ENCODE measurements at places on chromosomes 13 and 19. TPM values are rescaled to one million over a fixed set of nuclear protein-coding genes. Genes with fewer than 3 reads are reported as not detected.
A peak's percentile ranks its signal among the peaks of the same experiment; 100 is the strongest.

- H3K4me1 ChIP-seq, result no peaks in the 10 kb centered on the region
- no peak overlapping the region for H3K27ac ChIP-seq
- H3K36me3 ChIP-seq, result no peaks in the 10 kb centered on the region
- no peaks in the 10 kb centered on the region for H3K27me3 ChIP-seq
- no peak overlapping the region for H3K4me3 ChIP-seq
- DNase-seq, result no peak
Measured at GRCh38 chr13:96229356-96229755, 139.4 kb downstream of the HS6ST3 start.

DNA sequence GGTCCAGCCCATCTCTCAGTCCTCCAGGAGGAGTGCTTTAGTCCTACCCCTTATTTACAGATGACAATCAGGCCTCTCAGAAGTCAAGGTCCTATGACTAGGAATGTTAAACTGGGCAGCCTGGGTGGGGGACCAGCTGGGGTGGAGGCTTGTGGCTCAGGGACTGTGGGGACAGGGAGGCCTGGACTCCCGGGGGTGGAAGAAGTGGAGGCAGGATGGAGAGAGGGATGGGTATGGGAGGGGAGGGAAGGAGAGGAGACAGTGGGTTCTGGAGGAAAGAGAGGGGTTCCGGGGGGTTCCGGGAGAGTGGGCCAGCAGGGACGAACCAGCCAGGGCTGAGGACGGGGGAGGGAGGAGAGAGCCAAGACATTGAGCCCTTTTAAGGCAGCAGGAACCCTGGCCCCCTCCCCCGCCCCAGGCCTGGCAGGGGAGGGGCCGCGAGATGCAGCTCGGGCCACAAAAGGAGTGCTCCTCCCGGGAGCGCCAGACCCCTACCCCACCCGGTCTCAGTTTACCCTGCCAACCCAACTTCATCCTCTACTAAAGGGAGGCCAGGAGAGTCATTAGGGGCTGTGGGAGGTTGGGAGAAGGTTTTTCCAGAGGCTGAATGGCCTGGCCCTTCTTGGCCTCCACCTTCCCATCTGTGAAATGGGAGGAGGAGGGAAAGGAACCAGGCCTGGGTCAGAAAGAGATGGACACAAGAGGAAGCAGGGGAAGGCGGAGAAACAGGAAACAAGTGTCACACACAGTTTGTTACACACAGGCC lies 1.7 kb downstream of the DMPK start:
- peak overlapping the region; percentile 93 for H3K27ac ChIP-seq
- peak overlapping the region; percentile 59 for H3K4me3 ChIP-seq
- H3K4me1 ChIP-seq, result peaks cover 49% of the 10 kb centered on the region
- no peak for DNase-seq

GRCh38 chr13:110798081-110798994 lies 84.8 kb downstream of the ING1 start:
- no peak for DNase-seq
- peaks cover 5% of the 10 kb centered on the region for H3K27me3 ChIP-seq
- peaks cover 2% of the 10 kb centered on the region for H3K4me1 ChIP-seq
- no peak overlapping the region for H3K27ac ChIP-seq
- no peaks in the 10 kb centered on the region for H3K36me3 ChIP-seq
- no peak overlapping the region for H3K4me3 ChIP-seq

- no peaks in the 10 kb centered on the region for H3K4me1 ChIP-seq
- H3K4me3 ChIP-seq, result no peak overlapping the region
- DNase-seq, result no peak
- no peak overlapping the region for H3K27ac ChIP-seq
- no peaks in the 10 kb centered on the region for H3K27me3 ChIP-seq
- H3K36me3 ChIP-seq, result no peaks in the 10 kb centered on the region
Measured at GRCh38 chr13:47399599-47399998, 502.7 kb upstream of the HTR2A start.

DNA sequence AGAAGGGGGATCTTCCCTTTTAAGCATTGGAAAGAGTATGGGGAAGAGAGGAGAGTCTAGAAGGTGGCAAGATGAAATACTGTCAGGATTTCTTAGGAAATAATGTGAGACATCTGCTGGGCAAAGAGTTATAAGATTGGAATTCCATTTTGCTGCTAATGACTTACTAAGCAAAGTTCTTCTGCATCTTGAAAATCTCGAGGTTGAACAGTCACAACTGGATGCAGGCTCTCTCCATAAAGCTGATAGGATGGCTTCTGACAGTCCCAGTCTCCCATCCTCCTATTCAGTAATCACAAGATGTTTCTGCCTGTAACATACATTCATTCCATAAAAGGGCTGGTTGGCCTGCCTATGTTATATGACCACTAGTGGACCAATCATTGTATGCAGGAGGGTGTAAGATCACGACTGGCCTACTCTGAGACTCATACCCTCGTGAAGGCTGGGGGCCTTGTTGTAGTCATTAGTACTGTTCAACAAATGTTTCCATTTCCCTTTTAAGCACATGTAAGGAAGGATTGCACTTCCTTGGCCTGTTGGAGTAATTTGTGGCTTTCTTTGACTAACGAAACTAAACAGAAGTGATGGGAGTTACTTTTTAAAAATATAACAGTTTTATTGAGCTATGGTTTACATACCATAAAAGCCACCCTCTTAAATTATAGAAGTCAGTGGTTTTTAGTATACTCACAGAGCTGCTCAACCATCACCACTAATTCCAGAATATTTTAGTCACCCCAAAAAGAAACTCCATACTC lies 45.0 kb upstream of the TDRD3 start:
- no peak for DNase-seq
- H3K36me3 ChIP-seq, result no peaks in the 10 kb centered on the region
- H3K4me3 ChIP-seq, result no peak overlapping the region
- no peaks in the 10 kb centered on the region for H3K27me3 ChIP-seq
- H3K27ac ChIP-seq, result no peak overlapping the region

- peak overlapping the region; percentile 72 for H3K4me3 ChIP-seq
- DNase-seq, result no peak
- H3K4me1 ChIP-seq, result peaks cover 36% of the 10 kb centered on the region
- no peaks in the 10 kb centered on the region for H3K27me3 ChIP-seq
Measured at GRCh38 chr19:17302391-17303166, 646 bp downstream of the ABHD8 start.

DNA sequence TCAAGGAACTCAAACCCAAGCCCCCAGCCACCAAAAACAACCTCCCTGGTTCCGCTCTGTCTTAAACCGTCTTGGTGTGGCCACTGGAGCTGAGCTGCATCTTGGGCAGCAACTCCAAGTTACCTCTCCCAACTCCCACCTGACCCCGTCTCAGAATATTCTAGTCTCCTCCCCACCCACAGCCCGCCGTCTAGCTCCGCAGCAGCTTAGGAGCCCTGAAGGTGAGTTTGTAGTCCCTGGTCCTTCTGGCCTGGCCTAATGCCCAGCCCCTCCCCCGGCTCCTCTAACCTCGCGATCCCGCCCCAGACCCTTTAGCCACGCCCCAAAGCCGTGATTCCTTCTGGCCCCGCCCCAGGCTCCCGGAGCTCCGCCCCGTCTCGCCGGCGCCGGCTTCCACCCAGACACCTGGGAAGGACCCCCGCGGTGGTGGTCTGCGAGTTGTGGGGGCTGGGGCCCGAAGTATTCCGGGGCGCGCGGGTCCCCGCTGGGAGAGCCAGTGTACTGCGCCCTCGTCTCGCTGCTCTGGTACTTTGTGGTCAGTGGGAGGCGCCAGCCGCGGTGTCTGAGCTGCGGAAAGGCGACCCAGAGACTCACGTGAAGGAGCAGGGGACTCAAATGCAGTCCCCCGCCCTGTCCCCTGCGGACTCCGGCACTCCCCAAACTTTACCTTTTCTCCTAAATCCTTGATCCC lies 2.5 kb upstream of the LHB start:
- peaks cover 22% of the 10 kb centered on the region for H3K4me1 ChIP-seq
- H3K4me3 ChIP-seq, result peak overlapping the region; percentile 63
- H3K27me3 ChIP-seq, result peaks cover 25% of the 10 kb centered on the region
- no peaks in the 10 kb centered on the region for H3K36me3 ChIP-seq

GRCh38 chr13:48985756-48986155 lies 10.0 kb downstream of the FNDC3A start:
- no peaks in the 10 kb centered on the region for H3K27me3 ChIP-seq
- DNase-seq, result no peak
- no peak overlapping the region for H3K27ac ChIP-seq
- no peak overlapping the region for H3K4me3 ChIP-seq
- H3K4me1 ChIP-seq, result no peaks in the 10 kb centered on the region

DNA sequence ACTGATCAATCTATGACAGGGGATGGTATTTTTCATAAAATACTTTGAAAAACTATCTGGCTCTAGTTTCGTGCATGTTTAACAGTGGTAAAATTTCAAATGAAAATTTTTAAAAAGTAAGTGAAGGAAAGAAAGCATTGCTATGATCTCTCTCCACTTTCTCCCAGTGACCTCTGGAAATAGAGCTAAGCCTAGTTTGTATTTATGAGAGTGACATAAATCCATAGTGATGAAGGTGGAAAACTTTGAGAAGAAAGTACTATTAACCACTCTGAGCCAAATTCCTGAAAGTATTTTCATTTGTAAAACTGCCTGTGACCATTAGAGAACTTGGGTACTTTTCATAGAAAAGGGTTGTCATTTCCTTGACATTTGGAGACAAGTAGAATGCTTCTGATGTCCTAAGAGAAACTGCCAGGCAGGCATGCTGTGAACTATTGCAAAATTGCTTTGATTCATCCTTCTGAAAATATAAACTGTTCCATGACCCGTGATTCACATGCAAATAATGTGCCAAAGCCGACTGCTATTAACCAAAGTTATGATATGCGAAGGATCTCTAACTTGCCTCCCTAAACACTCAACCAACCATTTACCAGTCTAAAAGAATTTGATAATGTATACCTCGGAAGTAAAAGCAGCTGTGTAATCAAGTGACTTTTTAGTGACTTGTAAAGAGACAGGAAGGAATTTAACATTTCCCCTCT lies 133.2 kb downstream of the VWA8 start:
- no peak overlapping the region for H3K4me3 ChIP-seq
- no peak for DNase-seq
- no peak overlapping the region for H3K27ac ChIP-seq
- H3K4me1 ChIP-seq, result peaks cover 9% of the 10 kb centered on the region

DNA sequence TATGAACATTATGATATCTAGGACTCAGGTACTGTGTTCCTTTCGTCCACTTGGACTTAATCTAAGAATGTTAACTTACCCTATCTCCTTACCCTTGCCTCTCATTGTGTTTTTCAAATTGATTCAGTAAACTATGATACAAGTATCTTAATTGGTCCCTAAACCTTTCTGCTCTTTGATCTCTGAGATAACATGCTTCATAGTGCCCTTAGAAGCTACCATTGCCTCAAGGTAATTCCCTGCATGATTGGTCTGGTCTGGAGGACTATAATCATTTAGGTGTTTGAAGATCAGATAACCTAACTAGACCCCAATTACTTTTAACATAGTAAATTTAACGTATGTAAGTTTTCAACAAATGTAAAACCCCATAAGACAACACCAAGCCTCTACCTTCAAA lies 169.9 kb upstream of the NBEA start:
- no peaks in the 10 kb centered on the region for H3K4me1 ChIP-seq
- H3K36me3 ChIP-seq, result no peaks in the 10 kb centered on the region
- H3K27me3 ChIP-seq, result no peaks in the 10 kb centered on the region
- no peak for DNase-seq
- H3K4me3 ChIP-seq, result no peak overlapping the region
- no peak overlapping the region for H3K27ac ChIP-seq

- H3K36me3 ChIP-seq, result no peaks in the 10 kb centered on the region
- no peak overlapping the region for H3K27ac ChIP-seq
- H3K4me3 ChIP-seq, result no peak overlapping the region
- DNase-seq, result no peak
- H3K27me3 ChIP-seq, result no peaks in the 10 kb centered on the region
Measured at GRCh38 chr13:23632741-23633140, 62.5 kb downstream of the TNFRSF19 start.

GRCh38 chr13:91400063-91400399 lies 1.6 kb downstream of the GPC5 start:
- no peak overlapping the region for H3K4me3 ChIP-seq
- no peak for DNase-seq
- H3K27me3 ChIP-seq, result peaks cover 5% of the 10 kb centered on the region
- H3K27ac ChIP-seq, result no peak overlapping the region
- H3K4me1 ChIP-seq, result peaks cover 20% of the 10 kb centered on the region

DNA sequence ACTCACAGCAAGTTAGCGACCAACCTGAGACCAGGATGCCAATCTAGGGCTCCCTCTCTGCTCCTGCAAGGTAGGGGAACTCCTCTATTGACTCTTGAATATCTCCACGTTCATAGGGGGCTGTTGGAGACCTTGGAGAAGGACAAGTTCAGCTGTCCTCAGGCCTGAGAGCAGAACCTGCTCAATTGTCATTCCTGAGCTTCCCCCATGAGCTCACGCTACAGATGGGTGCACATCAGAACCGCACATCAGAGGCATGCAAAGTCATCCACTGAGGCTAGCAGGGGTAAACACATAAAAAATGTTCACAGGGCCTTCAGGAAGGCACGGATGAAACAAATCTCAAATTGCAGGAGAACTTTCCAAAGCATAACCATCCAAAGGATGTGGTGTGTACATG lies 168.8 kb upstream of the ZNF507 start:
- no peak for DNase-seq
- H3K4me1 ChIP-seq, result no peaks in the 10 kb centered on the region
- H3K4me3 ChIP-seq, result no peak overlapping the region
- no peaks in the 10 kb centered on the region for H3K36me3 ChIP-seq
- H3K27ac ChIP-seq, result no peak overlapping the region
- H3K27me3 ChIP-seq, result no peaks in the 10 kb centered on the region

DNA sequence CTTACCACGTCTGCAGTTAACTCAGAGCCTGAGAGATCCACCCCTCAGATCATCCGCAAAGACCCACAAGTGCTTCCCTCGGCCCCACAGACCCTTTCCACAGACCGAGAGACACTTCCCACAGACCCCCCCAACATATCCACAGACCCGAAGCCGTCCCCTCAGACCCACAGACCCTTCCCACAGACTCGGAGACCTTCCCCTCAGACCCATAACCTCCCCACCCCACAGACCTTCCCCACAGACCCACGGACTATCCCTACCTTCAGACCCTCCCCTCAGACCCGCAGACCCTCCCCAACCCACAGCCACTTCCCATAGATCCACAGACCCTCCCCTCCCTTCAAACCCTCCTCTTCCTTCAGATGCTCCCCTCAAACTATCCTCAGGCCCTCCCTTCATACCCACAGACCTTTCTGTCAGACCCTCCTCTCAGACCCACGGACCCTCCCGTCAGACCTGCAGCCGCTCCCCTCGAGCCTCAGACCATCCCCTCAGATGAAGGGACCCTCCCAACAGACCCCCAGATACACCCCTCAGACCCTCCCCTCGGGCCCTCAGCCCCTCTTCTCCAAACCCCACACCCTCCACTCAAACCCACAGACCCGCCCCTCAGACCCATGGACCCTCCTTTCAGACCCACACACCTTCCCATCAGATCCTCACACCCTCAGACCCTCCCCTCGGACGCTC lies 20.1 kb upstream of the TFDP1 start:
- H3K4me3 ChIP-seq, result no peak overlapping the region
- H3K4me1 ChIP-seq, result peaks cover 6% of the 10 kb centered on the region
- no peaks in the 10 kb centered on the region for H3K27me3 ChIP-seq
- no peak overlapping the region for H3K27ac ChIP-seq
- no peaks in the 10 kb centered on the region for H3K36me3 ChIP-seq
- no peak for DNase-seq

- no peaks in the 10 kb centered on the region for H3K27me3 ChIP-seq
- peaks cover 3% of the 10 kb centered on the region for H3K4me1 ChIP-seq
- H3K36me3 ChIP-seq, result no peaks in the 10 kb centered on the region
- no peak overlapping the region for H3K4me3 ChIP-seq
- H3K27ac ChIP-seq, result no peak overlapping the region
Measured at GRCh38 chr13:34416971-34417380, 525.1 kb upstream of the NBEA start.

GRCh38 chr13:32310134-32310706 lies 4.9 kb downstream of the ZAR1L start:
- H3K4me3 ChIP-seq, result peak overlapping the region; percentile 21
- H3K36me3 ChIP-seq, result no peaks in the 10 kb centered on the region
- no peaks in the 10 kb centered on the region for H3K27me3 ChIP-seq
- DNase-seq, result no peak
- H3K27ac ChIP-seq, result no peak overlapping the region

Gene GIPR
- 4.8 TPM for total RNA-seq

Gene FUT2
- total RNA-seq, result not detected

Gene ZNF567
- 4.3 TPM for total RNA-seq

Gene FXYD5
- total RNA-seq, result 72.8 TPM
